ENCODE measurements at places on chromosomes 11 and 22. TPM values are rescaled to one million over a fixed set of nuclear protein-coding genes. Genes with fewer than 3 reads are reported as not detected.

BTBD18 gene
- total RNA-seq, result not detected

DNA sequence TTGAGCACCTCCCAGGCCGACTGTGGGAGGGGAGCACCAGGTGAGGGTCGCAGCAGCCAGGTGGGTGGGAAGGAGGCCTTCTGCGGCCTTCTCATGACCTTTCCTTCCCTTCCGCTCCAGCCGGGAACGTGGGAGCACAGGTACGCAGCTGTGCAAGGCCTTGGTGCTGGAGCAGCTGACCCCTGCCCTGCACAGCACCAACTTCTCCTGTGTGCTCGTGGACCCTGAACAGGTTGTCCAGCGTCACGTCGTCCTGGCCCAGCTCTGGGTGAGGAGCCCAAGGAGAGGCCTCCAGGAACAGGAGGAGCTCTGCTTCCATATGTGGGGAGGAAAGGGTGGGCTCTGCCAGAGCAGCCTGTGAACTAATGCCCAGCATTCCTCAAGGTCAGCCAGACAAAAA, 2.6 kb downstream of the IL18BP start:
- no peak for DNase-seq

GRCh38 chr11:70642266-70642665, 243.9 kb downstream of the CTTN start:
- no peak for DNase-seq

BRMS1 gene
- 11.2 TPM for total RNA-seq

KDM2A gene
- 39.0 TPM for total RNA-seq

- DNase-seq, result no peak
Observed at GRCh38 chr22:36432592-36433317, 45.0 kb upstream of the MYH9 start.

HBE1 gene
- total RNA-seq, result 1.9 TPM

DNA sequence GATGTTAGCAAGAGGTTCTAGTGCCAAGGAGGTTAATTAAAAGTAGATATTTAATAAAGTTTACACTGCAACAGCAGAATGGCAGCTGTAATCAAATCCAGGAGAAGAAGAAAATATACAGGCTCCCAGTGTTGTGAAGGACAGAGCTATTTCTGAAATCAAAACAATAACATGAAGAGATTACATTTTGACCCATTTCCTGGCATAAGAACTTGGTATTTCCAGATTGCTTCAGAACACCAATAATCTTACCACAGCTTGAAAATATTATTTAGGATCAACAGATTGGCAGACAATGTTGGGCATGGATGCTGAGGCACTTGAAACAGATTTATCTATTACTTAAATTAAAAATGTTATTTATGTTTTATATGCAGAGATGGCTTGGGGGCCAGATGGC, 692.5 kb downstream of the KCNA4 start:
- DNase-seq, result no peak

PCNX3 gene
- total RNA-seq, result 16.8 TPM

DNA sequence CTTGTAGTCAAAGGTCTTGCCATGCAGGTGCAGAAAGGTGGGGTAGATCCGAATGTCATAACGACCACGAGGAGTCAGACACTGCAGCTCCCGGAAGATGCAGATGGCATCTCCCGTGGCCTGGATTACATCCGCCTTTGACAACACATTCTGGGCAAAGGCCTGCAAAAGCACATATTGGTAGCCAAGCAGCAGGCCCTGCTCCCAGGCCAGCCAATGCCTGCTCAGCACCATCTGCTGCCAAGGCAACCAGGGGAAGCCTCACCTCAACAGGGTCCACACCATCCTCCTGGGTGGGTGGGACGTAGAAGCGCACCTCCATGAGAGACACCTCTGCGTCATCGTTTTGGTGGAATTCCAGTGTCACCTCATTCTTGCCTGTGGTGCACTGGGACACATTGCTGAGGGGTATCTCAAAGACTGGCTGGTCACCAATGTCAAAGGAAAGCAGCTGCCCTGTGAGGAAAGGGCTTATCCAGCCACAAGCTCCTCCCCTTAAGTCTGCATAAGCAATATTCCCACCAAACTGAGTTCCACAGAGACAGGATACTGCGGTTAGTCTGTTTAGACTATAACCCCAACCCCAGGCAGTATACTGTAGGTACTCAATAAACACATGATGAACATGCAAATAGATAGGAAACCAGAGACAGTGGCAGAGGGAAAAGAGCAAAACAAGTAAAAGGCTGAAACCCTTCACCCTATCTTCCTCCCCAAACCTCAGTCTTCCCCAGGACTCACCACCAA, 2.8 kb downstream of the SSRP1 start:
- no peak for DNase-seq

DNA sequence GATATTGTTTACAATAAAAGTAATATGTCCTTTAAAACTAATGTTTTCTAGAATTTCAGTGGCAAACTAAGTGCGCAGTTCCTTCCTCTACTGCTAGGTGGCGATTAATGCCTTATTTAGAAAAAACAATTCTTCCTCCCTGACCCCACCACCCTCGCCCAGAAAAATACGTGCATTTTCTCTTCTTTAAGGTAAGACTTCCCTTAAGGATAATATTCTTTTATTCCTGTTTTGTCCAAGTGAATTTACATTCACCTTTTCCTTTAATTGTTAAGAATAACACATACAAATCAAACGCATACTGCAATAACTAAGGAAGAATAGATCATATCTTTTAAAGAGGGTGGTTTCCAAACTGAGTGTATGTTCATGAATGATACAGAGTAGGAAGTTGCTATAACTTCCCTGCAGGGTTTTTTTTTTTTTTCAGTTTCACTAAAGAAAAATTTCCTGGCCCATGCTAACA, 17.0 kb upstream of the PSMA1 start:
- no peak for DNase-seq

DNA sequence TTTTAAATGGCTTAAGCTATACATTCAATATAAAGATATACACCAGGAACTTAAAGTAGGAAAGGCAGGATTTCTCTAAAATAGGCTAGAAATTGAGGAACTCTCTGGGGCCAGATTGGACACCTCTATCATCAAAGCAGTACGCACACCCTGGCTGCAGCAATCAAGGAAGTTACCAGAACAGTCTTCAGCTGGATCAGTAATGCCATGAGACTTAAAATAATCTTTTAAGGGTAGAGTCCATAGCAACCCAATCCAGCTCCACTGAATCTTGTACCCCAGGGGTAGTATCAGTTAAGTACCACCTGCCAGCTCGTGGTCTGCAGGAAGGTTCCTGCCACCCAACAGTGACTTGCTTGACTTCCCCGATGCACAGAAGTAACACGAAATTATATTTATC, 3.0 kb downstream of the RDX start:
- no peak for DNase-seq

- DNase-seq, result no peak
Observed at GRCh38 chr11:35185696-35186095, 46.7 kb downstream of the CD44 start.

GRCh38 chr11:17014321-17014832, at the start of gene PLEKHA7:
PLEKHA7 (minus strand) TSS chr11:17014414; CDS start chr11:17014401, 13 bp downstream.
- peak; percentile 81 for DNase-seq

DNA sequence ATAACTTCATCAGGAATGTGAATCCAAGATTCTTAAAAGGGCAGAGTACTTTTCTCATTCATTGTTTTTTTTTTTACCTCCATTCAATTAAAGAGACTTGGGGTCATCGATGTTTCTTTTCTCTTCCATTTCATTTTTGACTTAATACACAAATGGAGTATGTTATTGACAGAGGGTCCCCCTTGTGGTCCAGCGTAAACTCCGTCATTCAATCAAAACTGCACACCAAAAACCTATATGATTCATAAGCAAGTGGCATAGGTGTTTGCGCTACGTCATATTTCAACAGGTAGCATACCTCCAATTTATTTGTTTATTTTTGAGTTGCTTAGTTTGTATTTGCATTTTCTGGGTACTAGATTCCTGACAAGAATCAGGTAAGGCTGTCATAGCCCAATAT, 12.7 kb upstream of the FOLH1 start:
- DNase-seq, result no peak

DNA sequence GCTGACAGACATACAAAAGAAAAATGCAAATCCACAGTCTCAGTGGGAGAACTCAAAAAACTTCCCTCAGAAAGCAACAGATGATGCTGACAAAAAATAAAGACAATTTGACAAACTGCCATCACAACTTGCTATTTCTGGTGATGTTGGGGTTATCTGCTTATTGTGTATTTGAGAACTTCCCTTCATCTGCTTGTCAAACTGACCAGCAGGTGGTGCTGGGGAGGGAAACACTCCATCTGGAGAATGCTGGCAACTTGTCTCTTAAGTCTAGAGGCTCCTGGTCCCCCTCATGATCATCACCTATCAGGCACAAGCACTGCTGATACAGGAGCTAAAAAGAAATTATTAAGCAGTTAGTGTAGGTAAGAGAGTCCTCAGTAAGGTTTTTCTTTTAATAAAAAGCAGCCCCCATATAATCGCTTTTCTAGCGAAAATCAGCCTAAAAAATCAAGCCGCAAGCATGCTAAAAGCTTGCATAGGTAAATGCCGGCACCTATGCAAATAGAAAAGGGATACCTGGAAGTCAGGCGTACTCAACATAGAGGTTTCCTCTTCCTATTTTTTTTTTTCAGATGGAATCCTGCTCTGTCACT, 9.8 kb upstream of the FAM111B start:
- peak; percentile 57 for DNase-seq

GRCh38 chr11:134581121-134581626, 169.1 kb upstream of the B3GAT1 start:
- no peak for DNase-seq

SLC22A8 gene
- total RNA-seq, result not detected

GRCh38 chr11:46413760-46414465, 22.3 kb upstream of the CHRM4 start:
- DNase-seq, result no peak

GRCh38 chr11:34063061-34063795, 11.7 kb downstream of the CAPRIN1 start:
- DNase-seq, result no peak

- no peak for DNase-seq
Observed at GRCh38 chr22:48707763-48708557, 1119.7 kb downstream of the BRD1 start.

GRCh38 chr11:9396752-9397151, 12.3 kb downstream of the IPO7 start:
- DNase-seq, result no peak

HEPN1 gene
- total RNA-seq, result not detected

DNA sequence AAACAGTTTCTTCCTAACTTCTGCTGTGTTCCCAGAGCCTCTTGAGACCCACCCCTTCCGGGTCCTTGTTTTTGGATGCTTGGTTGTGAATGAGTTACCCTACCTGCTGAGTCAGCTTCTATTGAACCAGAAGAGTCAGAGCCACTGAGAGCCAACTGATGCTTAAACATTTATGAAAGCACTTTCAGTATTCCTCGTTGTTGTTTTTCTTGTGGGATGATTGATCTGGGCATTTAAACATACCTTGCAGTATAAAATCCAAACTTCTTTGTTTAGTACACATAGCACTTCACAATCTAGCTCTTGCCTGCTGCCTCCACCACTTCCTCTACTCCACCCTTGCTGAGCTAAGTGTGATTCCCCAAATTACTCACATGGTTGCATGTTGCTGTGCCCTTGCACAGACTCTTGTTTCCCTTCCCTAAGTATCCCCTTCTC, 5.5 kb downstream of the PRSS23 start:
- no peak for DNase-seq

DDB1 gene
- total RNA-seq, result 105 TPM

RASD2 gene
- not detected for total RNA-seq

DNA sequence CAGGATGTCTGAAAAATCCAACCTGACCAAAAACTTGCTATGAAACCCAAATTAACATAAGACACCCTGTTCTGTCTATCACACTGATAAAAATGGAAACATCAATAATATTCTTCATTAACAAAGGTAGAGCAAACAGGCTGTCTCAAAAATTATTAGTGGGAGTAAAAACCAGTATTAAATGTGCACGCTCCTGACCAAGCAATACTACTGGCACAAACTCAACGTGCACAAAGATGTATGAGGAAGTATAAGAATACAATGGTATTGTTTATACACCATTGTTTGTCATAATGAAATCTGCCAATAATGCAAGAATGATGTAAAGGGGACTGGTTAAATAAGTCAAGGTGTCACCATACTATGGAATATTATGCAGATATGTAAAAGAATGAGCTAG, 288.5 kb downstream of the MN1 start:
- DNase-seq, result no peak

KDM4E gene
- total RNA-seq, result not detected

DNA sequence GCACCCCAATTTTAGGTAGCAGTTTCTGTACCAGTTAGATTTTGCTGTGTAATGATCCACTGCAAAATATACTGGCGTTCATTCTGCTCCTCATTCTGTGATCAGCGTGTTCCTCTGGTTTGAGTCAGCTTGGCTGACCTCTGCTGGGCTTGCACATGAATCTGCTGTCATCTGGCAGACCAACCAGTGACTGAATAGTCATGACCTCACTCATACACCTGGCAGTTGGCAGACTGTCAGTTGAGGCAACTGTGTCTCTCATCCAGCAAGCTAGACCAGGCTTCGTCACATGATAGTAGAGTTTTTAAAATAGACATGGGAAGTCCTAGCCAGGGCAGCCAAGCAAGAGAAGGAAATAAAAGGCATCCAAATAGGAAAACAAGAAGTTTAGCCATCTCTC, 316.3 kb upstream of the LARGE1 start:
- peak; percentile 63 for DNase-seq

- no peak for DNase-seq
Observed at GRCh38 chr11:108672113-108672512, 7.2 kb downstream of the DDX10 start.

GRCh38 chr11:71447791-71448256, 369 bp downstream of the DHCR7 start:
- DNase-seq, result no peak

OR52H1 gene
- 0.18 TPM for total RNA-seq

DNA sequence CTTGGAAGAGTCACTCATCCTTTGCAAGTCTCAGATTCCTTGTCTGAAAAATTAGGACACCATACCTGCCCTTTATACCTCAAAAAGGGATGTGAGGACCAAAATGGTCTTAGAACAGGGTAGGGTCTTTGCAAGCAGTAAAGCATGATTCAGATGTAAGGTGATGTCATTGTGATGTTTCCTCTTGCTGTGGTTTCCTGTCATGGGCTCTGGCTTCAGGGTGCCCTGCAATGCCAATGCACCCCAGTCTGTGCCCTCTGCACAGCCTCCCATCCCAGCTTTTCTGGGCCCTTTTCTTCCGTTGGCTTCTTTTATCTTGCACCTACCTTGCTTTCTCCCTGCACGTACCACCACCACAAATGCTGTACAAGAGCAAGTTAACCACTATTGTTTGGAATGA, 87.8 kb upstream of the NNMT start:
- DNase-seq, result no peak

Measured in left lobe of liver (tissue), 2 donors.